ENCODE measurements at places on chromosomes 1 and 21.

DNA sequence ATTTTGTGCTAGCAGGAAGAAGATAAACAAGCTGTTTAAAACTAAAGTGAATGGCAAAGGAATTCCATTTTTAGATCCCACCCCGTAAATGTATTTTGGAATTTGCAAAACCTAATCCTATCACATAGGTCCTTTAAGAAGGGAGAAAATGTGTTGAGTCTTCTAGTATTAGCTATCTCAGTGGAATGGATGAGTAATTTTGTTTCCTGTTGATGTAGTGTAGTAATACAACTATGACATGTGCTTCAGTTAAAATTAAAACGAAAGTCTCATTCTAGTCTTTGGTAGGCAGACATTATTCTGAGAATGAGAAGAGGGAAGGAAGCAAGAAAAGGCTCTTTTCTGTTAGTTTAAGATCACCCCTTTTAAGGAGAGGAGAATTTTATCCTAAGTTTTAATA is 265.9 kb upstream of the C1orf105 start:
- no peak for DNase-seq

GRCh38 chr1:29855561-29856160 is 619.3 kb downstream of the PTPRU start:
- DNase-seq: no peak

DNA sequence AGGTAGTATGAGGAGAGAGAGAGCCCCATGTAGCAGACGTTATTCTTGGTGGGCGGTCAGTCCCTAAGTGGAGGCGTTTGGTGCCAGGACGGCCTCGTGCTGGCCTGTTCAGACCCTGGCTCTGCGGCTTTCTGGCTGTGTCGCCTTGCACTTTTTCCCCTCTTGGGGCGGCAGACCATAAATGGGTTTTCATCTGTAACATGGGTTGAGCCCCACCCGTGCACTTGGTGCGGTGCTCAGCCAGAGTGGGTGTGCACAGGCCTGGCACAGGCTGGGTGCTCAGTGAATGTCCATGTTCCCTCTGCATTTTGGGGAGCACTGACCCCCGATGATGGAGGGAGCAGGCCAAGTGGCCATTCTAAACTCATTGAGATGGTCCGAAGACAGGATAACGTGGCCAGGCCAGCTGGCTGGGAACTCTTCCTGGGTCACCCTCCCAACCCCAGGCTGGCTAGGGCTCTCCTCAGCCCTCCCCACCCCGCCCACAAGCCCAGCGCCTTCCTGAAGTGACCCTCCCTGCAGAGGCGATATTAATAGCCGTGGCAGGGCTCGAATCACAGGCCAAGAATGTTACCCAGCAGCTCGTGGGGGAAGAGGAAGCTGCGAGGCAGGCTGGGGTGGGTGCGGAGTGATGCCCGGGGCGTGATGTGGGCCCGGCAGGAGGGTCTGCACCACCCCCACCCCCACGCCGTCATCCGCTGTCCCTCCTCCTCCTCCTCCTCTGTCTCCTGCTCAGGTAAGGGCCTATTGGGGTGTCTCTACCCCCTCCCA is 78.5 kb downstream of the ARHGEF10L start:
- no peak for DNase-seq

DNA sequence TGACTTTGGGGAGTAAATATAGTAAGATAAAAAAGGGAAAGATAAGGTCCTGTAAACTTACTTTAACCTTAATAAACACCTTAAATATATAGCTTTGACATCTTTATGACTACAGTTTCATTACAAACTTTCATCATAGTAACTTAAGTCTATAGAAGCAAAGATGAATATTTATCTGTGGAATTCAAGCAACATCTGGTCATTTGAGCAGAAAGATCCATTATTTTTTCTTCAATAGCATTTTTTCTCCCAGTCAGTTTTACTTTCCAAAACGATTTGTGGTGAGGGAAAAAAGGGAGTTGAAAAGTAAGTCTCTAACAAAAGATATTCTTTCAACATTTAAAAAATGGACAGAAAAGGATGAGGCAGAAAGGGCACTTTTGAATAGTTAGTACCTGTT is 69.0 kb downstream of the HMCN1 start:
- DNase-seq: no peak

DNA sequence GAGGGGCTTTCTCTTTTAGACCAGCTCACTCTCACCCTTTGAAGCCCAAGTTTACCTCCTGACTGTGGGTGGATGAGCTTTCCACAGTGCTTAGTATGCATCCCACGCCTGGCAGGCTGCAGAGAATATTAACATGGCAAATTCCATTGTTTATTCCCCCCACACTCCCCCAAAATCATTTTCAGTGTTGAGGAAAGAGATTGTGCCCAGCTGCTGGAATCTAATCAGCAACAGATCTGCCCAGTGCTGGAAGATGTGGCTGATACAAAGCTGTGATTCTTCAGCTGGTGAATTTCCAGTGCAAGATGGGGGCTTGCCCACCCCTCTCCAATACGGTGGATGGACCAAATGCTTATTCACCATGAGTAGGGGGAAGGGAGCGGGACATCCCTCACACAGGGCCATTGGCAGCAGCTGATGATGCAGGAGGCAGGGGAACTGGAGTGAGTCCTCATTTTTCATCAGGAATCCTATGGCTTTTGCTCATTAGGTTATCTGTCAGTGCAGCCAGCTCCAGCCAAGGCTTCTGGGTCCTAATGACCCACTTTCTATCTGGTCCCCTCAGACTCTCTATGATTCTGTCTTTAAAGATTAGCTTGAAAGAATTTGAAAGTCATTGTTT is 39.7 kb upstream of the KCNA3 start:
- DNase-seq: no peak

DNA sequence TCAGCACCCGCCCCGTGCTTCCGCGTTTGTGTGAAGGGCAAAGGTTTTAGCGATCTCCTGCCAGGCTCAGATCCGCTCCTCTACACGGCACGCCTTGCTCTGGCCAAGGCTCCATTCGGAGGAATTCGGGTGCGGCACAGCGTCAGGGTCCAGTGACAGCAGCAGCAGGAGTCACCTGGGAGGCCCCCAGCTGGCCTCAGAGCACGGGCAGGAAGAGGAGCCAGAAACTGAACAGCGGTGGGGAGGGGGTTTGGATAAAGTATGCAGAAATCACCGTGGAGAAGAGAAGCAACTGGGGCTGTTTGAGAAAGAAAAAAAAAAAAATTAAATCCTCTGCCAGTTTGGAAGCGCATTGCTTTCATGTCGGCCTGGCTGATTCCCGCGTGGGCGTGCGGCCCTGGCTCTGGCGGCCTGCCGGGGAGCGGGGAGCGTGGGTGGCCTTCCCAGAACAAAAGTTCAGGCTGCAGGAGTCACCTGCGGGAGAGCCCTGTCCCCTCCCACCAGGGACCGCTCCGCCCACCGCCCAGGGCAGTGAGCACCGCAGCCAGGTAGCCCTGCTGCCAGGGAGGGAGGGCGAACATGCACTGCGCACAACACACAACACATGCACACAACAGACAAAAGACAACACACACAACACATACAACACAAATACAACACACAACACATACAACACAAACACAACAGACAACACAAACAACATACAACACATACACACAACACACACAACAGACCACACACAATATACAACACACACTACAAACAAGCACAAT is 107.6 kb downstream of the ETS2 start:
- DNase-seq: no peak

DNA sequence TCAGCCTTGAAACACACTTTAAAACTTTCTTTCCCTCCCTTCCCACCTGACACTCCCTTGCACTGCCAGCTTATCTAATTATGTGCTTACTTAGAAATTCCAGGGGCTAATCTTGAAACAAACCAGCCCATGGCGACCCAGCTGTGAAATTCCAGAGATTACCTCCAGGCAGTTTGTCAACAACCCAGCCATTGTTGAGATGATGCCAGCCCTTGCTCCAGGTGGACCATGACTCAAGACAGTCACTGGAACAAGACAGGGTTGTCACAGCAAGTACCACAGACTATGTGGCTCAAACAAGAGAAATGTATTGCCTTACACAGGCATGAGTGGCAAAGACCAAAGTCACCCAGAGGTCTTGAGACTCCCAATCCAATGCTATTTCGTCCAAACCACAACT is 7.9 kb downstream of the FYB2 start:
- no peak for DNase-seq

DNA sequence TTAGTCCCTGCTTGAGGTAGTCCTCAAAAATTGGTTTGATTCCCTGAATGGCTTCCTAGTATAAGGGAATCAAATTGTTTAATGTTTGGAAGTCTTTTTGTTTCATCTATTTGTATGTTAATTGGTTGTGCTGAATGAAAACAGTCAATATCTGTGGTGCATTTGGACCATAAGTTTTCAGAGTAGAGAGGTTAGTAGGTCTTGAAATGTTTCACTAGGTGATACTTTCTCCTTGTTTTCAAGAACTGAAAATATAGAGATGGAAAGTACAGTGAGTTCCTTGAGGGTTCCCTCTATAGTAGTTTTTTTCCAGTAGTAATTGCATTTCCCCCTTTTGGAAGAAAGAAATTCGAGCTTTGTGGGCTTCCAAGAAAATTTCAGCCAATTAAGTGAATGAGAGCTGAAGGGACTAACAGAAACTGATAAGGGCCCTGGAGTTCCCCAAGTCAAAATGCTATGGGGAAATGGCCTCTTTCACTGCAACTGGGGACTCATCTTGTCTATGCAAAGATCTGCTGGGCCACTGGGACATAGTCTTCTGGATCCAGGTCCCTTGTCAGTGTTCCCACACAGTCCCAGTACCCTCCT is 18.6 kb upstream of the CEP350 start:
- no peak for DNase-seq

DNA sequence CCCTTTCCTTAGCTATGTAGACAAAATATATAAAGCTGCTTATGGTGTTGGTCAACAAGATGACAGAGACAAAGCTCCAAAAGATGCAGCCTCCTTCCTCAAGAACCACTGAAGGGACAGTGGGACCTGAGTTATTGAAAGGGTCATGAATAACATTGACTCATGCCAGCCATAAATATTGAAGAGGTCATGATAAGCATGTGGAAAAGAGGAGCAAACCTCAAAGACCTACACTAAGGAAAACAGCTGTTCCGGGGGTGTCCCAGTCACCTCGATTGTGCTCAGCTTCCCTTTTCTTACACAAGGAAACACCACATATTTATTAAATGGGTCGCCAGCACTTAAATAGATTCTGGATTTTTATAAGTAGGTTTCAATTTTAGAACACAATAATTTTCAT is 112.9 kb downstream of the PTPRC start:
- no peak for DNase-seq
